Aorta (tissue), 5 donors: ENCODE measurements at places on chromosomes 11 and 22. TPM values are rescaled to one million over a fixed set of nuclear protein-coding genes. Genes with fewer than 3 reads are reported as not detected.
A peak's percentile ranks its signal among the peaks of the same experiment; 100 is the strongest.

- peak overlapping the region; percentile 84 for H3K4me3 ChIP-seq
- H3K4me1 ChIP-seq = peaks cover 14% of the 10 kb centered on the region
- H3K27me3 ChIP-seq = no peaks in the 10 kb centered on the region
- no peak for DNase-seq
- no peaks in the 10 kb centered on the region for H3K36me3 ChIP-seq
- H3K27ac ChIP-seq = peak overlapping the region; percentile 57
Observed at GRCh38 chr11:10540546-10540914, 457 bp downstream of the RNF141 start.

DNA sequence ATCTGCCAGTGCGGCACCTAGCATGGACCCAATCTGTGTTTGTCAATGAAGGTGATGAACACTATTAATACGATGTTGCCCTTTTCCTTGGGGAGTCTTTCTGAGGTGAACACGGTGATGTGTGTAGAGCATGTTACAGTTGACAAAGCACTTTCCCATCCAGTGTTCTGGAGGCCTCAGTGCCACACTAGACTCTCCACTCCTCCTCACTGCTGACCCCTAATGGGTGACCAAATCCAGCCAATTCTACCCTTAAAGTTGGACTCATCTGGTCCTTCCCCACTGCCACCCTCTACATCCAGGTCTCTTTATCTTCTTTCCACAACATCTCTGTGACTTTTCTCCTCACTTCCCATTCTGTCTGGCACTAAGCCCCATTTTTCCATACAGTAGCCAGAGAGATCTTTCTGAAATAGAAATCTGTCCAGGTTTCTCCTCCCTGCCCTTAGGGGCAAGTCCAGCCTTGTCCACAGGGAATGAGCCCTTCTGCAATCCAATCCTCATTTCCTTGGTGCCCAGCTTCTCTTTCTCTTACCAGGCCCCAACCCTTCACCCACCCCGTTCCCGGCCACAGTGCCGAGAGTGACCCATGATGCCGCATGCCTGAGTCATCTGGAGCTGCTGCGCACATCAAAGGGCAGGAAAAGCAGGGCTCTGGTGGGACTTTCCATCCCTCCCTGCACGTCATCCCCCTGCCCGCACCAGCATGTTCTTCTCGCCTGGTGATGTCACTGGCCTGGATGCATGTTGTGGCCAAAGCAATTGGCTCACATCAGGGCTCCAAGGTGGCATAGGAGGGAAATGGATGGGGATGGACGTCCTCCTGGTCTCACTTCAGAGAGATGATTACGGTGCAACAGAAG lies 64.2 kb downstream of the RASSF10 start:
- no peak overlapping the region for H3K27ac ChIP-seq
- H3K36me3 ChIP-seq = no peaks in the 10 kb centered on the region
- H3K27me3 ChIP-seq = no peaks in the 10 kb centered on the region
- no peak overlapping the region for H3K4me3 ChIP-seq

- no peaks in the 10 kb centered on the region for H3K4me1 ChIP-seq
- peaks cover 16% of the 10 kb centered on the region for H3K36me3 ChIP-seq
- H3K27me3 ChIP-seq = no peaks in the 10 kb centered on the region
- H3K27ac ChIP-seq = no peak overlapping the region
Observed at GRCh38 chr22:31447337-31447736, 42.3 kb downstream of the EIF4ENIF1 start.

GRCh38 chr11:316891-317301 lies 3.1 kb downstream of the IFITM1 start:
- H3K27me3 ChIP-seq = no peaks in the 10 kb centered on the region
- no peak for DNase-seq
- no peaks in the 10 kb centered on the region for H3K4me1 ChIP-seq
- H3K27ac ChIP-seq = no peak overlapping the region
- no peaks in the 10 kb centered on the region for H3K36me3 ChIP-seq
- no peak overlapping the region for H3K4me3 ChIP-seq

Gene PRAME
- total RNA-seq = not detected

Gene LMO1
- total RNA-seq = not detected

DNA sequence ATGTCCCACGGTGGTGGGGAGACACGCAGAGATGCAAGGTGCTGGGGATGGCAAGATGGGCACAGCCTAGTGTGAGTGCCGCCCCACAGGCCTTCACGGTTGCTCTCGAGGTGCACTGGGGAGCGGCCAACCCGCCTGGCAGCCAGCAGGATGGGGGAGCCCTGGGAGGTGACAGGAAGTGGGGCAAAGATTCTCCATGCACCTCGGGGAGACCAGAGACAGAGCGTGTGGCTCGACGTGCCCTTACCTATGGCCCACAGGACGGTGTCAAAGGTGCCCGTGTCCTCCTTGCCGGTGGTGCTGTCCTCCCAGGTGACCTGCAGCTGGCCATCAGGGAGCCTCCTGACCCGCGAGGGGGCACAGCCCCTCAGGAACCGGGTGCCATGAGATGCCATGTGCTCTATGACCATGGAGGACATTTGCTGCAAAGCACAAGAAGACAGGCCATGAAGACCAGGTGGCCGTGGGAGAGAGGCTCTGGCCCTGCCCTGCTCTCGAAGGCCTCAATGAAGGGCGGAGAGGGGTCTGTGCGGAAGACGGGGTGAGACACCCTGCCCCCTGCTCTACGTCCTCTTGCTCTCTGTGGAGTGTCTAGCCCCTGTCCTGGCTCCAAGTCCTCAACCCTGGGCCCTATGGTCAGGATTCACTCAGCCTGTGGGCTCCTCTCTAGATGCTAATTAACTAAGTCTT lies 40.6 kb upstream of the GNB1L start:
- H3K27ac ChIP-seq = no peak overlapping the region
- H3K4me1 ChIP-seq = no peaks in the 10 kb centered on the region
- H3K36me3 ChIP-seq = no peaks in the 10 kb centered on the region
- no peak for DNase-seq

- no peak for DNase-seq
- no peak overlapping the region for H3K27ac ChIP-seq
- no peaks in the 10 kb centered on the region for H3K27me3 ChIP-seq
- H3K4me3 ChIP-seq = no peak overlapping the region
- H3K36me3 ChIP-seq = no peaks in the 10 kb centered on the region
- H3K4me1 ChIP-seq = no peaks in the 10 kb centered on the region
Observed at GRCh38 chr11:126919147-126919823, 81.3 kb downstream of the KIRREL3 start.

DNA sequence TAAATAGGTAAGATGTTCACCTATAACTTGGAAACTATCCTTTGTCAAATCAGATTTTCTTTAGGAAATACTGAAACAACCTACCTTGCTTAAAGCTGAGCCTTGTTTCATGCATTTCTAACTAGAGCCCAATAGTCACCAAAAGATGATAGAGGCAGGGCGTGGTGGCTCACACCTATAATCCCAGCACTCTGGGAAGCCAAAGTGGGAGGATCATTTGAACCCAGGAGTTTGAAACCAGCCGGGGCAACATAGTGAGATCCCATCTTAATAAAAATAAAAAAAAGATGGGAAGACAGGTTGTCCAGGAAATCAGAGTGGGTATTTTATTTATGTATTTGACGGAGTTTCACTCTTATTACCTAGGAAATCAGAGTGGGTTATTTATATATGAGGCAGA lies 38.3 kb downstream of the DDX6 start:
- no peak overlapping the region for H3K27ac ChIP-seq
- no peaks in the 10 kb centered on the region for H3K27me3 ChIP-seq
- DNase-seq = no peak
- H3K4me3 ChIP-seq = no peak overlapping the region

DNA sequence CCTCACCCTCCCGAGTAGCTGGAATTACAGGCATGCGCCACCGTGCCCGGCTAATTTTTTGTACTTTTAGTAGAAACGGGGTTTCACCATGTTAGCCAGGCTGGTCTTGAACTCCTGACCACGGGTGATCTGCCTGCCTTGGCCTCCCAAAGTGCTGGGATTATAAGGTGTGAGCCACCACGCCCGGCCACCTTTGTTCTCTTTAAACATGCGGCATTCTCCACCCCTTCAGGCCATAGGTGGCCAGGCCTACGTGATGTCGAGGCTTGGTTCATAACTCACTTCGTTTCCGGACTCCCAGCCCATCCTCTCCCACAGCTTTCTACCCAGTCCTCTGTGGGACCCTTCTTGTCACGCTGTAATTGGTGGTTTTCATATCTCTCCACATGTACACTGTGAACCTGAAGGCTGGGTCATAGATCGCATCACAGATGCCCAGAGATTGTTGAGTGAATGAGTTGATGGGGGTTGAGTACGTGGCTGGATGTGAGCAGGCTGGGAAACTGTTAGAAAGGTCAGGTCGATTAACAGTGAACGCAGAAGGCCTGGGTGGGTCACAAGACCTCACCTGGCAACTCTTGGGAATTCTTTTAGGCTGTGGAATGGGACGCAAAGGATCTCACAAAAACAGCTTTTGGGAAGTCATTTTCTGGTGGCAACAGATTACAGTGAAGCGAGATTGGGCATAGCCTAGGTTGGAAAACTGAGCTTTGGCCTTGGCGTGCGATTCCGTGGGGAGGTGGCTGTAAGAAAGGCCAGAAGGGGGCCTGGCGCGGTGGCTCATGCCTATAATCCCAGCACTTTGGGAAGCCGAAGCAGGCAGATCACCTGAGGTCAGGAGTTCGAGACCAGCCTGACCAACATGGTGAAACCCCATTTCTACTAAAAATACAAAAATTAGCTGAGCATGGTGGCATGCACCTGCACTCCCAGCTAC lies 44.5 kb downstream of the ST14 start:
- no peaks in the 10 kb centered on the region for H3K36me3 ChIP-seq
- DNase-seq = peak; percentile 16
- no peak overlapping the region for H3K4me3 ChIP-seq
- no peak overlapping the region for H3K27ac ChIP-seq
- no peaks in the 10 kb centered on the region for H3K4me1 ChIP-seq

DNA sequence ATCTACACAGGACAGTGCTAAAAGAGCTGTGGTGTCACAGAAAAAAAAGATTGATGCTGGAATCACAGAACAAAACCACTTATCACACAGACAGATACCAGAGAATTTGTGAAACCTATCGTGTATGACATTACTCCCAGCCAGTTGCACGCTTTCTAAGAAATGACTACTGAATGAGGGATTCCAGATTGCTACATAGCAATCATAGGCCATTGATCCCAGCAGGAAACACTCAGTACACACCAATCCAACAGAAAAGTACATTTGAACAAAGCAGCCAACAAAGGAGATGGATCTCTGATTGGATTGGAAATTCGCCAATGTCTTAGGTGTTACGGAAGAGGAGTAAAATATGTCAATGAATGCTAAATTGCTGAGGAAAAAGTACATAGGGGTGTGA lies 4.8 kb upstream of the OR8H1 start:
- H3K4me1 ChIP-seq = no peaks in the 10 kb centered on the region
- no peak overlapping the region for H3K4me3 ChIP-seq
- H3K27ac ChIP-seq = no peak overlapping the region
- no peak for DNase-seq

GRCh38 chr11:88631497-88631896 lies 294.0 kb upstream of the CTSC start:
- H3K27ac ChIP-seq = no peak overlapping the region
- no peaks in the 10 kb centered on the region for H3K36me3 ChIP-seq
- H3K27me3 ChIP-seq = no peaks in the 10 kb centered on the region
- H3K4me3 ChIP-seq = no peak overlapping the region
- no peaks in the 10 kb centered on the region for H3K4me1 ChIP-seq

Gene HTR3B
- not detected for total RNA-seq

DNA sequence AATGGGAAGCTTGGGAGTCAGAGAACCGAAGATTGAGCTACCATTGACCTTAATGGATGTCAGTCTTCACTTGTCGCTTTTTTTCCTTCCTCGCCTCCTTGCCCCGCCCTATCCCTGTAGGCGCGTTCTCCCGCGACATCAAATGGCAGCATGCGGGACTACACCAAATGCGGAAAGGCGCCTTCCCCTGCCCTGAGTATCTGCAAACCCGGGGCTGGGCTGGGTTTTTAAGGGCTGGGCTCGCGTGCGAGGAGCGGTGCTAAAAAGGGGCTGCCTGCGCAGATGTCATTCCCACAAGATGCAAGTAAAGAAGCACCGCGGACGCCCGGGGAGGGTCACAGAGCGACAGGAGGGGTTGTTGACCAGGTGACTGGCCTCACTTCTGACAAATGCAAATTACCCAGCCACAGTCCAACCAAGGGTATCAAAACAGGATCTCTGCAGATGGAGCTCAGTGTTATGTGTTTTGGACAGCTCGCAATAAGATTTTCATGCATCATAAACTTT lies 4.7 kb upstream of the FAM111B start:
- DNase-seq = peak; percentile 69
- H3K27me3 ChIP-seq = no peaks in the 10 kb centered on the region

GRCh38 chr11:11521306-11522002 lies 100.4 kb downstream of the GALNT18 start:
- no peaks in the 10 kb centered on the region for H3K36me3 ChIP-seq
- no peaks in the 10 kb centered on the region for H3K27me3 ChIP-seq
- no peak overlapping the region for H3K4me3 ChIP-seq
- no peak for DNase-seq
- no peak overlapping the region for H3K27ac ChIP-seq
- H3K4me1 ChIP-seq = no peaks in the 10 kb centered on the region

Gene MMP13
- not detected for total RNA-seq

GRCh38 chr11:65662247-65662798 lies 393 bp downstream of the RELA start:
- H3K36me3 ChIP-seq = no peaks in the 10 kb centered on the region
- H3K4me3 ChIP-seq = peak overlapping the region; percentile 82
- H3K27ac ChIP-seq = peak overlapping the region; percentile 73
- H3K4me1 ChIP-seq = no peaks in the 10 kb centered on the region

DNA sequence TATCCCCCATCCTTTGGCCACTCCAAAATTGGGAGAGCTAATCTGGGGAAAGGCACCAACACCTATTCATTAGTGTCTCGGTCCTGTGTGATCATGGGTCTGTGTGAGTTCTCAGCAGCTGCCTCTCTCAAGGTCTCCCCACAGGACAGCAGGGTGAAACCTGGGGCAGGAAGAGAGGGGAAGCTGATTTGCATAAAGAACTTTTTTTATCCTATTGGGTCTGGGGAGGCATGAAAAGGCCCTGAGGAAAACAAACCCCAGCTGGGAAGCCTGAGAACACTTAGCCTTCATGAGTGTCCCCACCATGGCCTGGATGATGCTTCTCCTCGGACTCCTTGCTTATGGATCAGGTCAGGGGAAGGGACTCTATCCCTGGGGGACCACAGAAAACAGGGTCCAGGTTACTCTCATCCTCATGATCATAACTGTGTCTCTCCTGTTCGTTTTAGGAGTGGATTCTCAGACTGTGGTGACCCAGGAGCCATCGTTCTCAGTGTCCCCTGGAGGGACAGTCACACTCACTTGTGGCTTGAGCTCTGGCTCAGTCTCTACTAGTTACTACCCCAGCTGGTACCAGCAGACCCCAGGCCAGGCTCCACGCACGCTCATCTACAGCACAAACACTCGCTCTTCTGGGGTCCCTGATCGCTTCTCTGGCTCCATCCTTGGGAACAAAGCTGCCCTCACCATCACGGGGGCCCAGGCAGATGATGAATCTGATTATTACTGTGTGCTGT lies 116.0 kb upstream of the TOP3B start:
- H3K27ac ChIP-seq = no peak overlapping the region
- no peak for DNase-seq
- no peak overlapping the region for H3K4me3 ChIP-seq
- no peaks in the 10 kb centered on the region for H3K27me3 ChIP-seq

Gene FADS2
- 89.7 TPM for total RNA-seq

Gene C11orf86
- not detected for total RNA-seq

Gene ARRB1
- total RNA-seq = 76.1 TPM
